ENCODE measurements at places on chromosomes 7 and 10.

- DNase-seq: no peak
These were observed 348.0 kb downstream of the TYW1 start for GRCh38 chr7:67344481-67345193.

GRCh38 chr10:77431209-77431611 is 206.4 kb downstream of the KCNMA1 start:
- no peak for DNase-seq

GRCh38 chr7:65832281-65832680 is 40.6 kb upstream of the VKORC1L1 start:
- no peak for DNase-seq

DNA sequence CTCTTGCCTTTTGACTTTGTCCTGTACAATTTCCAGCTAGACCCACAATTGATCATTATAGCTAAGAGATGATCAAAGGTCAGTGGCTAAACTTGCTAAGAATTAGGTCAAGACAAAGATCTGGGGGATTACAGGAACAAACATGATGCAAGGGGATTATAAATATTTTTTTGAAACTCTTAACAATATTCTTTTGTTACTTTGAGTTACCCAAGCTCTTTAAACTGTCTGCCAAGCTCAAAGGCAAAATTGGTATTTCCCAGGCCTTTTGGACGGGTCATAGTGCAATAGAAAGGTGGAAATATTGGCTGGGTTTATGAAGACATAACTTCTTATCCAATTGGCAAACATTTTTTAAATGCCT is 23.4 kb downstream of the TBXAS1 start:
- DNase-seq: no peak

- DNase-seq: no peak
These were observed 107.2 kb upstream of the EEPD1 start for GRCh38 chr7:36045830-36046341.

GRCh38 chr7:2325162-2325561 is 10.9 kb upstream of the SNX8 start:
- DNase-seq: no peak

- peak; percentile 40 for DNase-seq
These were observed 1.5 kb downstream of the IPMK start for GRCh38 chr10:58266003-58266825.

DNA sequence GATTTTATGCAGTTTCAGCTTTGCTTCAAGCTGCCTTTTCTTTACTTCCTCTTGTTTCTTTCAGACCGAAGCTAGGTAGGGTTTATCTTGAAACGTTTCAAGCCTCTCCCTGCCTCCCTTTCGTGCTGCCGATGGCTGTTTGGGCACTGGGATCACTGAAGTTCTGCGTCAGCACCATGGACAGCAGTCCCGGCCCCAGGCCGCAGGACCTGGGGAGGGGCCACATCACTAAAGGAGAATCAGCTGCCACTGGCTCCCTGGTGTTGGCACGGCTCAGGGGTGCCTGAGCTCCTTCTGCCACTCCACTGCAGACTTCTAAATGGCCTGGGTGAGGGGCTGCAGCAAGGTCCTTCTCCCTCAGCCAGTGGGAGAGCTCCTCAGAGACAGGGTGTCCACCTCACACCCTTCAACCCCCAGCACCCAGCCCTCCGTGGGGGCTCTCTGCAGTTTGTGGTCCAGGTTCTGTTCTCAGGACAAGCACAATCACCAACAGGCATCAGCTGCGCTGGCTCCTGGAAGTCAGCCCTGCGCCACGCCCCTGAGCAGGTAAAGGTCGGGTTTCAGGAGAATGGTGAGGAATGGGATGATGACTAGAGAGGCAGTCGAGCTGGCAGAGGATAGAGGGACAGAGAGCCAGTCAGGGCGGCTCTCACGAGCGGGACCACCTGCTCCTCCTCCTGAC is 387.2 kb downstream of the TCERG1L start:
- DNase-seq: no peak
